ENCODE measurements at places on chromosomes 6 and 20. TPM values are rescaled to one million over a fixed set of nuclear protein-coding genes. Genes with fewer than 3 reads are reported as not detected.

SEMG1 gene
- not detected for total RNA-seq

NOTCH4 gene
- total RNA-seq = 6.3 TPM

CLDN20 gene
- total RNA-seq = not detected

- peak; percentile 70 for DNase-seq
Observed at GRCh38 chr20:56974499-56975250, 291.8 kb downstream of the BMP7 start.

DNA sequence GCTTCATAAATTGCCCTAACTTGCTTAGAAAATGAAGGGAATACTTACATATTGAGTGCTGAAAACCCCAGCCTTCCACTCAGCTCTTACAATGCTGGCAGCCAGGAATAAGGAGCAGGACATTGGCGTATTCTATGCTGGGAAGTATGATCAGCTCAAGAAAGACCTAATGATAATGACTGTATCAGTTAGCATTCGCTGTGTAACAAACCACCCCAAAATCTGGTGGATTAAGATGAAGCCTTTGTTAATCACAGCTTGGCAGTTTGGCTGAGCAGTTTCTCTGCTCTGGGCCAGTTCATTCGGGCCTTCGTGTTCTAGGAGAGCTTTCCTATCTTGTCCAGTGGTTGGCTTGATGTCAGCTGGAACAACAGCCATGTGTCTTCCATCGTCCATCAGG, 33.4 kb upstream of the TUBB2A start:
- DNase-seq = no peak

DNA sequence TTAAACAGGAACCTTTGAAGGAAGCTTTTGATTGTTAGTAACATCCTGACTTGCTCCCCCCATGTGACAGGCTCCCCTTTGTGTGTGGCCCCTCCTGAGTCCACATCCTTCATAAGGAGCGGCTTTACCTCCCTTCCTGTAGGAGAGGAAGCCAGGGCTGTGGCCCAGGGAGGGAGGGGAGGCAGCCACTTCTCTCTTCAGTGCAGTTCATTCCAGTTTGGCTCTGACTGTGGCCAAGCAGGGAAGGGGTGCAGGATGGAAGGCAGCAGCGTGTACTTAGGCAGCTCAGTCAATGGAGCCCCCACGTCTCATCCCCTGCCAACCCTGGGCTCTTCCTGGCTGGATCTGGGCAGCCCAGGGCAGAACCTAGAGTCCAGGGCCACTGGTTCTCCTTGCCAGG, 295.2 kb downstream of the QKI start:
- no peak for DNase-seq

- no peak for DNase-seq
Observed at GRCh38 chr6:46044881-46045617, 29.4 kb upstream of the CLIC5 start.

DNA sequence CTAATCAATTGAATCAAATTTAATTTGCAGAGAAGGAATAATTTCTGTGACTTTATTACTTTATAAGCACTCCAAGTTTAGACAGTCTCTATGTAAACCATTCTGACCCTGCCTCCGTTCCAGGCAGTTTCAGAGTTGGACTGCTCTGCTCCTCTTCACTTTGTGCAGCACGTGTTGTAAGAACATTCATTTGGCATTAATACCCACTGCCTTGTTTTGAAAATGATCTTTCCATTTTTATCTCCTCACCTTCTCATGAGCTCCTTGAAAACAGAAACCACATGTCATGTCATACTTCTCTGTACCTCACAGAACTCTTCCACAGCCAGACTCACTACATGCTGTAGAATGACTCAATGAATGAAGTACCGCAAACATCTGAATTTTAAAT, 25.5 kb downstream of the SLC22A1 start:
- DNase-seq = no peak

DNA sequence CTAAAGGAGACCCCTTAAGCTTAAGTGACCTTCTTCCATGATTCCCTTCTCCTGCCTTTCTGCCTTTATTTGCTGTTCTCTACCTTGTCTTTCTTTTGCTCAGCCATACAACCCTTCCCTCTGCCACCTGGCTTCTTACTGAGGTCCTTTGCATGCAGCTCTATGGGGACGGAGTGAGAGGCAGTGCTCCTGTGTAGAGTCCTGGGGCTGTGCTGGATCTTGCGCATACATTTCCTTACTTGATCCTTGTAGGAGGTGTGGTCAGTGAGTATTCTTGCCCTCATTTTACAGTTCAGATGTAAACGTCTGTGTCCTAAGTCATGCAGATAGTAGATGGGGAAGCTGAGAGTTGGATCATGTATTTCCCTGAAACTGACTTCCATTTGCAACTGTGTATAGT, 5.7 kb downstream of the SASH1 start:
- no peak for DNase-seq

DNA sequence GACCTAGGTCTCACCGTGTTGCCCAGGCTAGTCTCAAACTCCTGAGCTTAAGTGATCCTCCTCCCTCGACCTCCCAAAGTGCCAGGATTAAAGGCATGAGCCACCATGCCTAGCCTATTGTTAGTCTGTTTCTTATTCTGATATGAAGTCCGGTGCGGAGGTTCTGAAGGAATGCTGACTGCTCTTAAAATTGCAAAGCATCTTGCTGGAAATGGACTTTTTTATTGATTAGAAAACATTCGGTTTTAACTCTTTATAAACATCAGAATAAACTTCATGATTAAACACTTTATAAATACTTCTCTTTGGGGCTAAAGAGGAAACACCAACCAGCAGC, 3.2 kb downstream of the TNFAIP3 start:
- no peak for DNase-seq

DNA sequence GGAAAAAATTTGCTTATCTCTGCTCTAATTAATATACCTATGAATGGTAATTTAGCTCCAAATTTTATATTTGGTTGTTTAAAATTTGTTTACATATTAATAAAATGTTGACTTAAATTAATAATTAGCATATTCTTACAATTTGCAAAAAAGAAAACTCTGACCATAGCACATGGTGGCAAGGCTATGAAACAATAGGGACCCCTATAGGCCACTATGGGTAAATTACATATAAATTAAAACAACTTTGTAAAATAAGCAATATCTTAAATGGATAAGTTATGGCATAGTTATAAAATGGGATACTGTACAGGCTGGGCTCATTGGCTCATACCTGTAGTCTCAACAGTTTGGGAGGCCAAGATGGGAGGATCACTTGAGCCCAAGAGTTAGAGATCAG, 76.0 kb downstream of the MKKS start:
- no peak for DNase-seq

DNA sequence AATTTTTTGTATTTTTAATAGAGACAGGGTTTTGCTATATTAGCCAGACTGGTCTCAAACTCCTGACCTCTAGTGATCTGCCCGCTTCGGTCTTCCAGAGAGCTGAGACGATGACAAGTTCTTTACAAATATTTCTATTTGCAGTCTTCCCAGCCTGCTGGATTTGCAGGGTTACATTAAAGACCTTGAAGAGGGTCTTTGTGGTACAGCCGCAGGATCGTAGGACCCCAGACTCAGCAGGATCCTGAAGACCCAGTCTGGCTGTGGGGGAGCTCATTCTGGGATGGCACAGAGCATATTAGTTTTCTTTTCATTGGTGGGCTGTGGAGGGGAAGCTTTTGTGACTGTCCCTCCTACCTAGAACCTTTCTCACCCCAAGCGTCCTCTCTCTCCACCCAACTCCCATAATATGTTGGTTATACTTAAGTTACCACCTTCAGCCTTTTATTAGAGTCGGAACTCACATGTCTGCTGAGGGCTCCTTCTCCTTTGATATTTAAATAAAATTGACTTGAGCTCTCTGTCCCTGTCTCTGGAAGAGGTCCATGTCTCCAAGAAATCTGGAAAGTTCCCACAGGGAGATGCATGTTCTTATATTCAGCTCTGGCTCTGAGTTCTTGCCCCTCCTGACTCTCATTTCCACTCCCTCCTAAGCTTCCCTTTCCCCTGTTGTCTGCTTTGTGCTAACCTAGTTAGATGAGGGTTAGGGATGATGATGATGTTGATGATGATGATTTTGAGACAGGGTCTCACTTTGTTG, 72.0 kb downstream of the TIAM2 start:
- no peak for DNase-seq

Data from neural crest cell (in vitro differentiated cells).